Stimulated activated CD4-positive, alpha-beta T cell treated with anti-CD3 and anti-CD28 coated beads, Interleukin-12 subunit alpha, Interleukin-12 subunit beta, amount 100 ng/mL, for 24 hours (primary cell): ENCODE measurements at places on chromosomes 7 and 10.

DNA sequence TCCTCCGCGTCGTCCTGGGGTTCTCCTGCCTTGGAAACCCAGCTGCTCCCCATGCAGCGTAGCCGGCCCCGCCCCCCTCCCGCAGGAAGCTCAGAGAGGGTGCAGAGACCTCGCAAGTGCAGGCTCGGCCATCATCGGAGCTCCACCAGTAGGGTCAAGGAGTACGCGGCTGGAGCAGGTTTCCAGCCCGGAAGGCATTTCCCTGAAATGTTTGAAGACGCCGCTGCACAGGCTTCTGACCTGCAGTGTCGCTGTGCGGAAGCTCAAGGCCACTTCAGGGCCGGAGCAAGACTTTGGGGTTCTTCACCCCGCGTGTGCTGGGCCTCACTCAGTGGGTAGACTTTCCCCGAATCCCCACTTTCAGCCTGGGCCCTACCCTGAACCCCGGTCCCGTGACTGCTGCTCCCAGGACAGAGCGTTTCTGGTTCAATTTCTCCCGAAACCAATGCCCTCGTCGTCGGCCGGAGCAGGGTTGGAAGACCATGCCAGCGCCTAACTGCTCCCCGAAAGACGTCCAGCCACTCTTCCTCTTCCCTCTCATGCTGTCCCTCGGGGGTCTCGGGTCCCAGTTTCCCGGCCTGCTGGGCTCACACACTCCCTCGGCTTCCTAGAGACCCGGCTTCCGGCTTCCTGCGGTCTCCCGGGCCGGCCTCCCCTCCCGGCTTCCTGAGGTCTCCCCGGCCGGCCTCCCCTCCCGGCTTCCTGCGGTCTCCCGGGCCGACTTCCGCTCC lies 52.1 kb downstream of the INSIG1 start:
- DNase-seq: no peak

DNA sequence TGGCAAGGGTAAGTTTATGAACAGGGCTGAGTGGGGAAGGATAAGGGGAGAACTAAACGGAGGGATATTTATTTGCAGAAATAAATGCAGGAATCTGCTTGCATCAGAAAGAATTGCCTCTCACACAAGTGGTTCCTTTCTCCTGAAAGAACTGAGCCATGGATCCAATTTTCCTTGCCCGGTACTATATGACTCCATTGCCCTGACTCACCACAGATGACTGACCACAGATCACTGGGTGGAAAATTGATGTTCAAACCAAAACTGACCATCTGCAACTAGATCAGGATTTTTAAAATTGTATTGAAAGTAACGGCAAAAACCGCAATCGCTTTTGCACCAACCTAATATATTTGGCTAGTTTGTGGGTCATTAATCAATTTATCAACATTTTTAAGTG lies 6.2 kb upstream of the MACC1 start:
- DNase-seq: no peak

GRCh38 chr10:94640562-94640961 lies 43.0 kb upstream of the CYP2C18 start:
- DNase-seq: no peak

DNA sequence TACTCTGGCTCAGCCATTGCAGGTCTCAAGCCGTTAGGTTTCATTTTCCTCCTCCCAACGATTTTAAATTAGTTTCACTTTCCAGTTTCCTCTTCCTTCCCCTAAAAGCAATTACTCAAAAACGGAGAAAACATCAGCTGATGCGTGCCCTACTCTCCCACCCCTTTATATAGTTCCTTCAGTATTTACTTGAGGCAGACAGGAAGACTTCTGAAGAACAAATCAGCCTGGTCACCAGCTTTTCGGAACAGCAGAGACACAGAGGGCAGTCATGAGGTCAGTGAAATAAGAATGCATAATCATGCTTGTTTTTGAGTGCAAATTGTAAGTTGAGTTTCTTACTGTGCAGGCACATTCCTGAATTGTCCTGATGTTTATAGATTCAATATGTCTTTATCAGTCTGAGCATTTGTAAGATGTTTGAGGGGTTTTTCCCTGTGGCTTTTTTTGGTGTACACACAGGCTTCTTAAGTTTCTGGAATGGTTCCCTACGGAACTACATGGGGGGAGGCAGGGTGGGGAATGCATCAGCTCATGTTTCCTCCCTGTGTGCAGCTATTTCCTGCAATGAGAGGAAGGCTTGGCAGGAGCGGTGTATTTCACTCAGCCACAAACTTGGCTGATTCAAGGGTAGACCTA lies at the start of gene IFIT3:
TSS of gene IFIT3 (plus strand) at position 195 of the 639 bp plus-strand sequence. CDS start at position 272, 77 bp downstream.
- no peak for DNase-seq

DNA sequence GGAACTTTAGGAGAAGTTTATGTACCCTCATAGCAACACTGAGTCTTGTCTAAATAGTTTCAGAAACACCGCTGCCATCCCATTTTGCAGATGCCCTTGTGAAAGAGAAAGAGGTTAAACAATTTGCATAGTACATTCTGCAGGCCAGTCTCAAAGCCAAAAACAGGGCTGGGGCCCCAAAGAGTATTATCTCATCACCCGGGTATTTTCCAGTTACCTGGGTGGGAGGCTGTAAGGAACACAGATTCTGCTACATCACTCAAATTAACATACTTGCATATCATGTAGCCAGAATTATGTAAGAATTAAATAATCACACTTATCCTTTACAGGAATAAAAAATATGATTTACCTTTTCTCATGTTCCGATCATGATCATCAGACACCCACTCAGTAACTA lies 3.1 kb upstream of the FAM171A1 start:
- no peak for DNase-seq

GRCh38 chr7:130157700-130158099 lies 47.5 kb downstream of the TMEM209 start:
- no peak for DNase-seq

DNA sequence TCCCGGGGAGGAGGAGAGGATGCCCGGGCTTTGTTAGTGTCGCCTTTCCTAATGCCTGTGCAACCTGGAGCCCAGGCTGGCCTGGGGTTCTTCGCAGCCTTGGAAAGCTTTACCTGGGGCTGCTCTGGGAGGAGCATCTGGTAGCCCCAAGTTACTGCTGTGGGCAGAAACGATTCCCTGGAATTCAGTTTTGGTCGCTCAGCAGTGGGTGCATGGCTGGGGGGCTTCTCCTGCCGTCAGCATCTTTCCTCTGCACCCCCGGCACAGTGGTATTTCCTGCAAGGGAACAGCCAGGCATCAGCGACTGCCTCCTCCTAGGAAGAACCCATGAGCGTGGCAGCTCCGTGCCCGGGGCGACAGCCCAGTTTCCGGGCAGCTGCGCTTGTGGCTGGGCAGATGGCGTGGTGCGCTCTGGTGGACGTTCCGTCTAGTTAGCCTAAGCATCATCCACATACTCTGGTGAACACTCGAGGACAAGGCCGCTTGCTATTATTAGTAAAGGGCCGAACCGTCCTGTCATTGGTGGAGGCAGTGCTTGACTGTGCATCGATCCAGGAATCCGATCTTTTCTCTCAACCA lies 107.0 kb upstream of the BTBD16 start:
- no peak for DNase-seq
